ENCODE measurements at places on chromosomes 2 and 18.
A peak's percentile ranks its signal among the peaks of the same experiment; 100 is the strongest.

DNA sequence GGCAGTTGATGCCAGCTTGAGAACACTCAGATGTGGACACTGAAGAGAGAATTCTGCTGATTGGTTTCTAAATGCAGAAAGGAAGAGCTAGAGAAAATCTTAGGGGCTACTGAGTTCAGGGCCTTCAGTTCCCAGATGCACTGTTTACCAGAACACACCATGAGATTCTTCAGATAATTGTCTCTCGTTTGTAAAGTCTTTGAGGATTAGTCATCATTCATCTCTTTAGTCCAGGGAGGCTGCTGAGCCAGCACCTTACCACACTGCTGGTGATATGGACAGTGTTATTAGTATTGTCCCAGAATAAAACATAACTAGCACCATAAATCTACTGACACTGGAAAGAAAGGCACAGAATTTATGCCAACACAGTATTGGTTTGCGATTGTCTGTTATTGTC lies 690.8 kb upstream of the CELF4 start:
- no peak for DNase-seq

DNA sequence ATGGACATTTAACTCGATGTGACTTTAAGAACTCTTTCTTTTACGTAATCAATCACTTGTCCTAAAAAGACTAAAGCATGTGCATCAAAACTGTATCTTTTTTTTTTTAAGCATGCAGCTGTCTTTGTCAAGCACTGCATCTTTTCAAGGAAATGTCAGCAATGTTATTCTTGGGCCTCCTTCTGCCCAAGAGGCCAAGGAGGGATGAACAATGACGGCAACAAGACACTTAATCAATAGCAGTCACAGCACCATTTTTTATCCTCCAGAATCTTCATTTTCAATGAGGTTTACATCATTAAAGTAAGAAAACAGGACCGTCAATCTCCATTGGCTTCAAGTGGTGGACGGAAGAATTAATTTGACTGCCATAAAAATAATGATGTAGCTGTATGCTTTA lies 253.8 kb downstream of the AFF3 start:
- no peak for DNase-seq

GRCh38 chr18:41932899-41933298 lies 22.1 kb upstream of the PIK3C3 start:
- no peak for DNase-seq

DNA sequence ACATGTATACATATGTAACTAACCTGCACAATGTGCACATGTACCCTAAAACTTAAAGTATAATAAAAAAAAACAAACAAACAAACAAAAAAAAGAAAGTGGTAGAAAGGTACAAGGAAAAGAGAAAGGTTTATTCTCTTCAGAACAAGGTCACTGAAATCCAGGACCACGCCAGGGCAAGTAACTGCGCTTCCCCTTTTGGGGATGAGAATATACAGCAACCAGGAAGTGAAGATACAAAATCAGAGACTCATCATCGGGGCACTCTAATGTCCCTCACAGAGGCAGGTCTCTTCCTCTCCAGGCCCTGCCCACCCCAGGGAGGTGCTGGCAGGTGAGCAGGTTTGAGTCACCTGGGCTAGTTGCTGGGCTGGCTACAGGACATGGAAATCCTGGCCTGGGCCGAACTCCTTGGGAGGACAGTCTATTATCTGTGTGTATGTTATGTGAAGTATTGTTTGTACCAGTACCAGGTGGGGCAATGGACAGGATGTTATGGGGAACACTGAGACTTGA lies 100.4 kb upstream of the GPR45 start:
- no peak for DNase-seq

DNA sequence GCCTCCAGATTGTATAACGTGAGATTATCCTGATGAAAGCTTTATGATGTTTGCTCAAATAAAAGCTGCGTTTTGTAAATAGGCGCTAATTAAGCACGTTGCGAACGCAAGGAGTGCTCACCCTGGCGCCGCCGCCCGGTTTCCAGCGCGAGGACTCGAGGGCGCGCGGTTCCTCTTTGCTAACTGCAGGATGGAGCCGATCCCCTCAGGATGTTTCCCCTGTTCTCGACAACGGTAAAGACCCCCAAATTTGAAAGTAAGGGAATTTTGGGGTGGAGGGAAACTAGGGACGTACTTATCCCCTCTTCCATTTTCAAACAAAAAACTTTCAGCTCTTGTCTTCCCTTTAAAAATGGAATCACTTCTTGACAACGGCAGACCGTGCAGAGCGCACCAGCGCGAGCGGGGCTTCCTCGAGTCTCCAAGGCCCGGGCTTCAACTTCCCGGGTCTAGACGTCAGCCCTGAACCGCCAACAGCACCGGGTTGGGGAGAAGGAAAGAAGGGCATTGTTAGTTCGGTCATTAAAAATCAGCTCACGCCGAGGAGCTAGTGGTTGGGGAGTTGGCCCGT lies 1.1 kb upstream of the GBX2 start:
- no peak for DNase-seq

GRCh38 chr2:182038576-182038975 lies 52.9 kb downstream of the PPP1R1C start:
- DNase-seq = peak; percentile 27

- DNase-seq = no peak
These were observed 193.4 kb downstream of the FHOD3 start for GRCh38 chr18:36490897-36491296.

- DNase-seq = no peak
These were observed 128.2 kb upstream of the GLI2 start for GRCh38 chr2:120607506-120607905.

GRCh38 chr18:13175754-13176210 lies 42.8 kb upstream of the LDLRAD4 start:
- DNase-seq = peak; percentile 35

DNA sequence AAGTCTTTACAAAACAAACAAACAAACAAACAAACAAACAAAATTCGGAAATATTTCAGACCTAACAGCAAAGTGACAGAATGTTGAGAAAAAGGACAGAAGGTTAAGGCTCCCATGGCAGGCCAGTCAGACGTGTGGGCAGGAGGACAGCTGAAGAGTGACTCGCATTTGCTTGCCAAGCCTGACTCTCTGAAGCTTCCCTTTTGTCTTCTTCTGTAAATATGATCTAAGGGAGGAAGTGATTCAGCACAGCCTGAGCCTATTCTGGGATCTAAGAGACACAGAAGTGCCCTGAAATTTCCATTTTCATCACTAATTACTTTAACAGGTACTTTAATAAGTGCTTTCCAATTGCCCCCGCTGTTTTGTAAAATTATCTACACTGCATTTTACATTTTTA lies 134.0 kb upstream of the LYPD1 start:
- DNase-seq = no peak

DNA sequence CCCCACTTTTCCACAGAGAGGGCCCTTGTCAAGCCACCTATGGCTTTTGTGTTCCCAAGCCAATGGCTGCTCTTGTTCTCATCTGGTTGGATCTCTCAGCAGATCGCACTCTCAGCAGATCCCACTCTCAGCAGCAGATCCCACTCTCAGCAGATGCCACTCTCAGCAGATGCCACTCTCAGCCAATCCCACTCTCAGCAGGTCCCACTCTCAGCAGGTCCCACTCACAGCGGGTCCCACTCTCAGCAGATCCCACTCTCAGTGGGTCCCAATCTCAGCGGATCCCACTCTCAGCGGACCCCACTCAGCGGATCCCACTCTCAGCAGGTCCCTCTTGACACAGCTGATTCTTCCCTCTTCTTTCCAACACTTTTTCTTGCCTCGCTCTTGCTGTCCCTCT lies 59.3 kb upstream of the MGAT4A start:
- DNase-seq = no peak
